Activated CD4-positive, alpha-beta T cell treated with anti-CD3 and anti-CD28 coated beads, Interleukin-2, Interleukin-4, amounts not matched to agents 100 ng/mL and 50 ng/mL, durations not matched to agents 16 hours and 8 hours (primary cell): ENCODE measurements at places on chromosomes 2 and 18.
A peak's percentile ranks its signal among the peaks of the same experiment; 100 is the strongest.

GRCh38 chr2:207236156-207236935 is 70.6 kb upstream of the KLF7 start:
- DNase-seq, result no peak

DNA sequence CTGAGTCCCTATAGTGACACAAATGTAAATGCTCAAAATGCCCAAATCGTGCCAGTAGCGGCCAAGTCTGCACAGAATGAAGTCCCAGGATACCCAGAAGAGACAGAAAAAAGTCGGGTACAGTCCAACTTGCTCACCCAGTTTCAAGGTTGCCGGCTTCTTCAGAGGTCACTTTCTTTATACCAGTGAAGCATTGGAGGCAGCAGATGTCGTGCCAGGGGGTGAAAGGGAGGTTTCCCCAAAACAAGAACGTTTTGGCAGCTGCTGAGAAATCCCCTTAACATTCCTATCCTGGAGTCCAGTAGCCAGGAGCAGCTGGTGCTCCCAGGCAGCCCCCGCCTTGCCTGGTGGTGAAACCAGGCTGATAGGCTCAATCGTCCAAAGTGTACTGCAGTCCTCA is 58.1 kb upstream of the MCFD2 start:
- DNase-seq, result no peak

DNA sequence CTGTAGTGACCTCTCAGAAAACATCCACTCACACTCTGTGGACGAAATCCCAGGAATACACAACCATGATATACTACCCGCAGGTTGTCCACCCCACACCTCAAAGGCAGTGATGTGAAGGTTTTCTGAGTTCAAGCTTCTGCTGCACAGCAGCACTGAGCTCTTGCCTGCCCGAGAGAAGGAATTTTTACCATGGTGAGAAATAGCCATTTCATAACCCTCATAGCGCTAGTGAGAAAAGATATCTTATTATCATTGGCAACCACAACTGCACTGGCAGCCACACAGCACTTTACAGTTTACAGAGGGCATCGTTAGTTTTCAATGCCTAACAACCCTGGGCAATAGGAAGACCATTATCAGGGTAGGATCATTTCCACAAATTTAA is 36.9 kb downstream of the NAPG start:
- DNase-seq, result no peak

DNA sequence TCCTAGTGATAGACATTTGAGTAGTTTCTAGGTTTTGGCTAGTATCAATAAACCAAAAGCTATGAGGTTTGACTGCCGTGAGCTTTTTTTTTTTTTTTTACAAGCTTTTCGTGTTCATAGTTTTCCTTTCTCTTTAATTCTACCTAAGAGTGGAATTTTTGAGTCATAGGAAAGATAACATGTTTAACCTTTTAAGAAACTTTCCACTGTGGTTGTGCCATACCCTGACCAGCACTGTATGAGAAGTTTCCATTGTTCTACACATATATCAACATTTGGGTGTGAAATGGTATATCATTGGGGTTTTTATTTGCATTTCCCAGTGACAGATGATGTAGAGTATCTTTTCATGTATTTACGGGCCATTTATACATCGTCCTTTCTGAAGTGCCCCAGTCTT is 31.7 kb downstream of the UBE2F start:
- peak; percentile 71 for DNase-seq

- no peak for DNase-seq
Measured at GRCh38 chr18:33562741-33563140, 15.3 kb upstream of the ASXL3 start.

DNA sequence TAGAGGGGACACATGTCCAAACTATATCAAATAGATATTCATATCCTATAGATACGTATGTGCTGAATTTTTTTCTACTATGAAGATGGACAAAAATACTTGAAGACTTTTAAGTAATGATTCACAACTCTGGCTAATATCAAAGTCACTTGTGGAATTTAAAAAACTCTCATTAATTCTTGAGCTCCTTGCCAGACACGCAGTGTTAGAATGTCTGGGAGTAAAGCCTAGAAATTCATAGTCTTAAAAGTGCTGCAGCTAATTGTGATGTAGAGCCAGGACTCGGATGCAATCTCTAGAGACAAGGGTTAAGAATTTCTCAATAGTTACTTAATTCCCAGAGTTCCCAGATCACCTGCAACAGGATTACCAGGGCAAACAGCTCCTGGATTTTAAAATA is 107.4 kb downstream of the ARL6IP6 start:
- no peak for DNase-seq
